ENCODE measurements at places on chromosomes 5 and 9.

DNA sequence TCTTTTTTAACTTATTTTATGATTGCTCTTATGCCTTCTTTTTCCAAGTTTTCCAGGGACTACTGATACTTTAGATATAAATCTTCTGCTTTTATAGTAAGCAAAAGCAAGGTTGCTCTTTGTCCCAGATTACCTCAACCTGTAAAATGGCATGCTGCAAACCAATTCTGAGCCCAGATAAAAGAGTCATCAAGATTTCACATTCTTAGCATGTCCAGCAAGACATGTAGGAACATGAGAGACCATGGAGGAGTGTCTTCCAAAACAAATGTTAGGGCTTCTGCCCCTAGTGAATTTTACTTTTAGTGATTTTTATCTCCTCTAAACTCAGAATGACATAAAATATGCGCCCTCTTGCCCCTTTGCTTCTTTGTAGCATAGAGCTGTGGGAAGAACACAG lies 7.0 kb upstream of the CDC20B start:
- no peak for DNase-seq

GRCh38 chr9:1513105-1513504 lies 462.9 kb downstream of the DMRT2 start:
- no peak for DNase-seq

DNA sequence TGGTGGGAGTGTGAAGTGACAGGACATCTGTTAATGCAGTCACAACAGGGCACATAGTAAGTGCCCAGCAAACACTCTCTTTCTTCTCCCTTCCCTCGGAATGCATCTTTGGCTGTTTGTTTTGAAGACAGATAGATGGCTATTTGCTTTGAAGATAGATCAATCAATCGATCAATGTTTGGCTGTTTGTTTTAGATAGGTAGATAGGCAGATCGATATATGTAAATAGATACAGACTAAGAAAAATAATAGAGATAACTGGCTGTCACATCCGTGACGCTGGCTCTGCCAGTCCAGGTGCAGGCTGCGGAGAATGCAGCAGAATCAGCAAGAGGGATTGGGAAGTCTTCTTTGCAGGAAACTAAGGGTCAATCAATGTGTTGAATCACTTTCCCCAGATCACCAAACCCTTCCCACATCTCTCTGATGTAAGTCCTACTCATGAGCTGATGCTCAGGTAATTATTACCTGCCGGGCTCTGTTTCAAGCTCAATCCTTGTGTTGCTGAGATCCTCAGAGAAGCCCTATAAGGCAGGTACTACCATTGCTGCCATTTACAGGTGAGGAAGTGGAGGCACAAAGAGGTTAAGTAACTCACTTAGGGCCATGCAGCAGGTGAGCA lies 60.8 kb downstream of the ERGIC1 start:
- no peak for DNase-seq

DNA sequence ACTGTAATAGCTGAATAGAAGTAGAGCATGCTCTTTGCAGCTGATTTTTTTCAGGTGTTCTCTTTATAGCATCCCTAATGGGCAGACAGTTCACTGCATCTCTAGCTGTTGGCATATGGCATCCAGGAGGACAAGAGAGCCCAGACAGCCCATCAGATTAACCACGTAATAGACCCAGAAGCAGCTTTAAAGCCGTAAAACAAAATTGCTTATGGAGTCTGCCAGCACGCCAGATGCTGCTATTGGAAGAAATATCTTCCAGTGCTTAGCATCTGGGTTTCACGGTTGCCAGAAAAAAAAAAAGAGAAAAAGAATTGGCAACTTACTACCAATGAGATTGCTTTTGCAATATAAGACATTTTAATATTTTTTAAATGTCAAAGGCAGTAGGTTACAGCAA lies 869.4 kb upstream of the NUDT12 start:
- no peak for DNase-seq

DNA sequence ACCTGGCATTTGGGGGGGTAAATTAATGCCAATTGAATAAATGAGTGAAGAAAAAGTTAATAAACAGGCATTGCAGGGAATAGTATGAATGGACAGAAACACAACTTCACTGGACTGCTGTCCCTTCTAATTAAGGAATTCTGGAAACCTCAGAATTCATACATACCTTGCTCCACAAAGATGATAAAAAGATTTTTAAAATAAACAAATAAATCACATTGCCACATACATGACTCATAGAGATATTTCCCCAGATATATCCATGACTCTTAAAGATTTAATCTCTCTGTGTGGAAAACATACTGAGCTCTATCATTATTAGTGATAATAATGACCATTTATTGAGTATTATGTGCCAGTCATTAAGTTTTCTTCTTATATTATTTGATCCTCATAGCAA lies 469.0 kb upstream of the MEF2C start:
- DNase-seq, result no peak

- DNase-seq, result no peak
Observed at GRCh38 chr9:76454311-76454710, 4.7 kb upstream of the GCNT1 start.

GRCh38 chr9:127755061-127756060 lies 20.3 kb upstream of the TOR2A start:
- no peak for DNase-seq

DNA sequence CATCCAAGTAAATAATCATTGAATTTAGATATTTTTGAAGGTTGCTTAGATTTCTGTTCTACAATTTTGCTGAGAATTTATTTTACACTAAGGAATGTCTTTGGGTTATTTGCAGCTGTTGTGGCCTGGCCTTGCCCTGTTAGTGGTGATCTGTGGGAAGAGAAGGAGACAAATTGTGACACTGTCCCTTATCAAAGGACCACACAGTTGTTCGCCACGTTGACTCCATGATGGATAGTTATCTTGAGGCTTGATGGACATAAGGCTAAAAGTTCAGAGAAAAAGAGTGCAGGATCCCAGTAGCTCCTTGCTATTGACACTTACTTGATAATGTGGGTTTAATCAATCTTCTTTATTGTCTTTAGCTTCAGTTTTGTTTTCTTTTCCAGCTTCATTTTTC lies 186.6 kb upstream of the MEF2C start:
- DNase-seq, result no peak

DNA sequence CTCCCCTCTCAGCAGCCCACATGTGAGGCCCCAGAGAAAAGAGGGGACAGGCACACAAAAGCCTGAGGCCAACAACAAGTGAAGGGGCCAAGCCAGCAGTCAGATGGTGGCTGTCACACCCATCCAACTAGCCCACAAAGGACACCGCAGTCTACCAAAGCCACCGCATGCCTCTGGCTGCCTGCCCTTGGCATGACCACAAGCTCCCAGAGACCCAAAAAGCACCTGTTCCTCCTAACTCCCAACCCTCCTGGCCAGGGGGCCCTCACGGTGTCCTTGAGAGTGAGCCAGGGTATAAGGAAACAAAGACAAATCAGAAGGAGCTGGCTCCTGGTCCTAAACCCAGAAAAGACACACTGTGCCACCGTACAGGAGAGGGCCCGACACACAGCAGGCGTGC lies 77.8 kb upstream of the LRRTM2 start:
- no peak for DNase-seq

- DNase-seq, result no peak
Observed at GRCh38 chr5:80540691-80541090, 29.4 kb downstream of the ANKRD34B start.

- no peak for DNase-seq
Observed at GRCh38 chr5:179297026-179297425, 48.2 kb downstream of the ADAMTS2 start.

DNA sequence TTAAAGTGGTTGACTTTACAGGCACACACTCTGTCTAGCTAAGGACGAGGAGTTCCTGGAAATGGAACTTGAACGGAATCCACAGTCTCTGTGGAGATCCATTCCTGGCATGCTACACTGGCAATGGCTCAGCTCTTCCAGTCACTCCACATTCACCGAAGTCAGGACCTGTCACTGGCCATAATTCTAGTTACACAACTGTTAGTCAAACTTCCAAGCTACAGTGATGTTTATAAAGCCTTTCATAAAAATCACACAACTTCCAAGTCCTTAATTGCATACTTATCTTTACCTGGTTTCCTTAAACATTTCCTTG lies 15.7 kb downstream of the CDC14B start:
- peak; percentile 32 for DNase-seq

GRCh38 chr5:160036243-160036642 lies 27.3 kb downstream of the TTC1 start:
- DNase-seq, result no peak

DNA sequence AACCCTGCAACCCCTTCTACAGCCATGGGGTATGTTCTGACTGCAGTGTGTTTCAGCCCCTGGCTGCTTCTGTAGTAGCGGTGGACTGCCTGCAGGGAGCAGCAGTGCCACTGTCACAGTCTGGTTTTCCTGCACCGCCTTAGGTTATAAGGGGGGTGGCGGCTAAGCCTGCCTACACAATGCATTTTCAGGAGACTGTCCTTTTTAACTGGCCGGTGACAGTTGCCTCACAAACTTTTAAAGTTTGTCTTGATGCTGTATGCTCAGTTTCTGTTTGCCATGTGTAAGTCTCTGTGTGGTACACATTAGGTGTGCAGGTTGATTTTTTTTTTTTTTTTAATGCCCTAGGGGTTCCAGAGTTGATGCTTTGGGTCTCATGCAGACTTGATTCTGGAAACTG lies 53.0 kb downstream of the NUP214 start:
- peak; percentile 64 for DNase-seq

DNA sequence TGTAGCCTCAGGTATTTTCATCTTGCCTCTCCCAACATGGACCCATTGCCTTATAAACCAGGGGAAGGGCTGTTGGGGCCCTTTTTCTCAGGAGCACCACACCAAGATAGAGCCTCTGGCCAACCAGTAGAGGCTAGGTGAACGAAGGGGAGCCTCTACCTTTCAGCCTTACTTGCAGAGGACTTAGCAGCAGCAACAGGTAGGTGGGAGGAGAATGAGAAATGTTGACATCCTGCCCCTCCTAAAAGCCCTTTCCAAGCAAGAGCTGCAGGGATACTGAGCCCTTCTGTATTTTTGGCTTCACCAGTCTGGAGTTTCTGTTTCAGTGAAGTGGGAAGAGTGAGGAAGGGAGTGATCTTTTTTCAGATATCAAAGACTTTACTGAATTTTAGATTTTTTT lies 77.4 kb downstream of the MTREX start:
- DNase-seq, result no peak

DNA sequence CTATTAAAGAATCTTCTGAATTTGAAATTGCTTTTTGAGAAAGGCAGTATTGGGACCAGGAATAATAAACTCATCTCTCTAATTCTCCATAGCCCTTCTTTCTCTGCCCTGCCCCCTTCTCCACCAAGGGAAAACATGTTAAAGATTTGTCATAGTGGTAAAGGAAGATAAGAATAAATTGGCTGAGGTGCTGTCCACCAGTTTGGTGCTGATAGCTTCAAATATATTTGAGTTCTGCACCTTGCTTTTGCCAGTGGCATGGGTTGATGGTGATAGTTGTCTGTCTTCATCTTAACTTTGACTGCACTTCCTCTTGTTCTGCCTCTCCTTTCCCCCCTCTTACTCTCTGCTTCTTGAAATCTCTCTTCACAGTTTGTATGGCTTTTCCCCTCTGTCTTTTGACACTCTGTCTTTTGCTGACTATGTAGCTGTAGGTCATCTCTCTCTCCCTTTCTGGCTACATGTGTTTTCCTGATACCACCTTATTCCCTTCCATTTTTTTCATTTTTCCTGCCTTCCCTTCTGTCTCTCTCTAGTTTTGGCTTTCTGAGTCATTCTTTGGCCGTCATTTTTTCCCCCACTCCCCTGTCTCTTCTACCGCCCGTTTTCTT lies 56.6 kb downstream of the NDUFS4 start:
- DNase-seq, result no peak

DNA sequence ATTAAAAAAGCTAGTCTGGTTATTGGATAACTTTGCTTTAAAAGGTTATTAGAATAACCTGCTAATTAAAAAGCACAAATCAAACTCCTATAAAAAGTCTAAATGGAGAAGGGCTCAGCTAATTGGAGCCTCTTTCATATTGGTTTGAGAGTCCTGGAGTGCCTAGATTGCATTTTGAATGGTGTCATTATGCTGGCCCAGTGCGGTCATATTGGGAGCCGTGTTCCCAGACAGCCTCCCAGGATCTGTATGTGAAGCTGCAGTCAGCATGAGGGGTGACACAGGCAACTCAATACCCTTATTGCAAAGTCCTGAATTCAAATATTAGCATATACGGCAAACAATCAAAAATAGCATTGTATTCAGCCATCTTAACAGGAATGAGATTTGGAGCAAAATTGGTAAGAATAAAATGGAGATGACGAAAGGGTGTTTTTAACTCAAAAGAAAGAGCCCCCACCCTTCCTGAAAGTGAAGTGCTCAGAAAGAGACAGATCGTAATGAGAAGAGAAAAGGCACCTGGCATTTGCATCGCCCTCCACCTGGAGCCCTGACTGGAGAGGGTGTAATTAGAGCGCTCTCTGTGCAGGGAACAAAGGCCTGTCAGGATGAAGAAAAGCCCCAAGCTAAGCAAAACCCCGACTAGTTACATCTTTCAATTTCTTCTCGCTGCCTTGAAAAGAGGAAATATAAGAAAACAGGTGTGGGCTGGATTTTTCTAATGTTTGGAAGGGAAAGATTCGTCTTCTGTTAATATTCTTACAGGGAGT lies 621.0 kb upstream of the ADAMTS16 start:
- no peak for DNase-seq

DNA sequence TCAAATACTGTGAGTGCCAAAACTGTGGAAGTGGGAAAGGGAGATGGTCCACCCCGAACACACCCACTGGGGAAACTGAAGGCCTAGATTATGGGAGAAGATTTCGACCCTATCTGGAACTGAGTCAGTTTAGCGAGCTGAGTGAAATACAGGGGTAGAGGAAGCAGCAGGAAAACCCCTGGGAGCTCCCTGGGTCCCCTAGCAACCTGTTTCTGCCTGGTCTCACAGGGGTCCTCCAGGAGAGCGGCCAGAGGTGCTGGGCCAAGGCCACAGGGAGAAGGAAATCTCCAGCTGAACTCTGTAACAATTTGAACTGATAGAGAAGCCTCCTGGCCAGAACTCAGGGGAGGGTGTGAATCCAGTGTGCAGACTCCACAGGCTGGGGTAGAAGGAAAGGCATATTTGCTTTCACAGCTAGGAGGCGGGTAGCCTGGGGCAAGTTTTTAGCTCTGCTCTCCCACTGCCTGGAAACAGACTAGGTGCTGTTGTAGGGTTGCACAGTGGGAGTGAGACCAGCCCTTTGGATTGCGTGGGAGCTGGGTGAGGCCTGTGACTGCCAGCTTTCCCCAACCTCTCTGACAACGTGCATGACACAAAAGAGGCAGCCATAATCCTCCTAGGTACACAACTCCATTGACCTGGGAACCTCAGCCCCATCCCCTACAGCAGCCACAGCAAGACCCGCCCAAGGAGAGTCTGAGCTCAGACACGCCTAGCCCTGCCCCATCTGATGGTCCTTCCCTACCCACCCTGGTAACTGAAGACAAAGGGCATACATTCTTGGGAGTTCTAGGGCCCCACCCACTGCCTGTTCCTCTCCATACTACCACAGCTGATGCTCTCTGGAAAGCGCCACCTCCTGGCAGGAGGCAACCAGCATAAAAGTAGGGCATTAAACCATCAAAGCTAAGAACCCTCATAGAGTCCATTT lies 78.8 kb upstream of the GPBP1 start:
- no peak for DNase-seq

DNA sequence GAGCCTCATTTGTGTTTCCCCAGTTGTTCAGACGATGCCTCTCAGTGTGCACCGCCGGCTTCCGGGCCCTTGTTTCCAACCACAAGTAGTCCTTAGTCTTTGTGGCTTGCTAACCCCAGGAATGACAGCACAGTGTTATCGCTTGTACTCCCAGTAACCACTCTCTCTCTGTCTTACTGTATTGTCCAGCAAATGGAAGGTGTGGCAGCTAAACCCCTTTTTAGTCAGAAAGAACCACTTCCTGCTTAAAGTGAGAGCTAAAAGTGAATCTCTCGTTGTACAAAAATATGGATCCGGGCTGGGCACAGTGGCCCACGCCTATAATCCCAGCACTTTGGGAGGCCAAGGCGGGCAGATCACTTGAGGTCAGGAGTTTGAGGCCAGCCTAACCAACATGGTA lies 61.3 kb downstream of the ENC1 start:
- DNase-seq, result no peak

Data from foreskin fibroblast (primary cell).